ENCODE measurements at places on chromosomes 2 and 18.
A peak's percentile ranks its signal among the peaks of the same experiment; 100 is the strongest.

- no peak for DNase-seq
Observed at GRCh38 chr2:147227313-147227712, 617.5 kb upstream of the ACVR2A start.

DNA sequence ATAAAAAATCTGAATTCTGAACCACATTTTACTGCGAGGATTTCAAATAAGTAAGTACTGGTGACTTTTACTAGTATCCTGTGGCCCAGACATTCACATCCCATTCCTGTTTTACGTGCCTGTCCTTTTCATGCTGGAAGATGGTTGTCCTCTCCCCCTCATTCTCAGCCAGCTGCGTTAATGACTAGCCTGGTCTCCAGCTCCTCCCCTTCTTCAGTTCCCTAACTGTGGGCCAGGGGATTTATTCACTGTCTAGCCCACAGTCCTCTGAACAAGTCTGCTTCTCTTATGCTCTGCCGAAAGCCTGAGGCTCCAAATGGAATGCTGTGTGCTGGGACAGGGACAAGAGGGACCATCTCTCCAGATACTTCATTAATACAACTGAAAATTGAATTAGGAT lies 373.9 kb downstream of the PTPRM start:
- DNase-seq, result no peak

- no peak for DNase-seq
Observed at GRCh38 chr2:71532327-71532726, 79.0 kb downstream of the DYSF start.

DNA sequence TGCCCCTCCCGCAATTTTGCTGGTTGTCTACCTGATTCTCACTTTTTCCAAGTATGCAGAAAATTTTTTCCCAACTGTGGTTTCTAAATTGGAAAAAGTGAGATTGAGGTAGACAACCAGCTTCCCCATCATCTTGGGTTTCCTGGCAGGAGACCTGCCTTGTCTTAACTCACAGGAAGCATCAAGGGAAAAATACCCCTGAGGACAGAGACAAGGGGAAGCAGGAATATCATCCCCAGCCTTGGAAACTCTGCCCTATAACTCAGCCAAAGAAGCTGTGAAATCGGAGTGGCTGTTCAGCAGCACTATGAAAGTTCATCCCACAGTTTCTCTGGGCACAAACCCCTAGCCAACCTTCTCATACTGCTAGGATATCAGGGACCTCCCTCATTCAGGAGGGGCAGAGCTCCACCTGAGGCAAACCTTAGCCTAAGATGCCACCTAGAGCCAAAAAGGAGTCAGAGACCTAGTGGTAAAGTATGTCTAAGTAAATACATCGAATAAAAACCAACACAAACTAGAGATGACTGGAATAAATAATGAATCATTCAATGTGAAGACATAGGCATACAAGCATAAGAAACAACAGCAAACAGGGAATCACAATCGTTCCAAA lies 68.2 kb downstream of the ZSWIM2 start:
- DNase-seq, result no peak

DNA sequence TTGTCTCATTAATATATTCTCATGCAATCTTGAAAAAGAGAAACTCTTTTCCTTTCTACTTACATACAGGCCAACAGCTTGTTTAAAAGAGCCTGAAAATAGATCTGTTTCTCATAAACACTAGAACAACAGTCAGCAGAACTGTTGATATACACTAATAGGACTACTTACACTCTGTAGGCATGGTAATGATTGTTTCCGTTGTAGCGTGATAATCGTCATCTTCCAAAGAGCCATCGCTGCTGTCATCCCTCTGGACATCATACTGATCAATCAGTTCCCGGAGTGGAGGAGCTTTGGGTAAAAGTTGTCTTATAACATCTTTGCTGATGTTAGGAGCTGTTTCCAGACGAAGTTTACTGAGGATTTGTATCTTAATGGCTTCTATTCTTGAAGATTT lies 476 bp downstream of the MSTN start:
- no peak for DNase-seq

GRCh38 chr2:54479424-54479823 lies 23.3 kb downstream of the SPTBN1 start:
- DNase-seq, result no peak

GRCh38 chr2:159214325-159214865 lies 72.1 kb downstream of the WDSUB1 start:
- DNase-seq, result no peak

DNA sequence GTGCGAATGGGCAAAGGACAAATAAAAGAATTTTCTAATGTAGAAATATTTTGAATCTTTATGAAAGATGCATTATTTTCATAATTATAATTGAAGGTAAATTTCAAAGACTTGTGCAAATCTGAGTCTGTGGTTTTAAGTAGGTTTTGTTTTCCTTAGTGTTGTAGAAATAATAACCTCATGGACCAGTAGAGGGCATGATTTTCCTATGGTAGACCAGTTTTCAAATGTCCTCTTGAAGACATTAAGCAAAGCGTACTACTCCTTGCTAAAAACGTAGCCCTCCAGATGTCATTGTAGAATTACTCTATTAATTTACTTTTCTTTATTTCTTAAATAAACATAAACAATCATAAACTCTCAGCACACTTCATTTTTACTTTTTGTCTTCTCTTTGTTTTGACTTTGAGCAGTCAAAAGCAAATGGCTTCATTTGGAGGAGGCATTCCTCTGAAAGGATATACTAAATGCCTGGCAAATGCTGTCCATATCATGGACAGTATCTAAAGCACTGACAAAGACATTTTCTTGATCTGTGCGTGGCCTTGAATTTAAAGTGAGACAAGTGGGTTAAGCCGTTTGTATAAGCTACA lies 85.8 kb upstream of the FAM237A start:
- no peak for DNase-seq

- DNase-seq, result peak; percentile 21
Observed at GRCh38 chr2:215866606-215867005, 146.7 kb downstream of the MREG start.

GRCh38 chr18:63422087-63422863 lies at the start of gene VPS4B:
VPS4B (minus strand) TSS chr18:63422476; CDS start chr18:63422259, 217 bp downstream.
- peak; percentile 99 for DNase-seq

DNA sequence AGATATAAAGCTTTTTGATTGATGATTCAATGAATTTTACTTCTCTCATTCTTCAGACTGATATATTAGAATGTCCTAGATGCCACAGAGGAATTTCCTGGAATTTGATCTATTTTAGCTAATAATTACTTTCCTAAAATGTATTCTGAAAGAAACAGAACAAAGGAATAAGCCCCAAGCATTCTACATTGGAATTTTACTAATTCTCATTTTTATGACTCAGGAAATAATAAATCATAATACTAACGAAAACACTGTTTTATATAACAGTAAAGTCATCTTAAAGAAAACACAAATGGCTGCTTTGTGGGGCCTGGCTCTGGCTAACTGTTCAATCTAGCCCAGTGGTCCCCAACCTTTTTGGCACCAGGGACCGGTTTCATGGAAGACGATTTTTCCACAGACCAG lies 68.6 kb upstream of the LPIN2 start:
- DNase-seq, result no peak

GRCh38 chr2:15640261-15640711 lies 48.6 kb downstream of the DDX1 start:
- DNase-seq, result no peak

DNA sequence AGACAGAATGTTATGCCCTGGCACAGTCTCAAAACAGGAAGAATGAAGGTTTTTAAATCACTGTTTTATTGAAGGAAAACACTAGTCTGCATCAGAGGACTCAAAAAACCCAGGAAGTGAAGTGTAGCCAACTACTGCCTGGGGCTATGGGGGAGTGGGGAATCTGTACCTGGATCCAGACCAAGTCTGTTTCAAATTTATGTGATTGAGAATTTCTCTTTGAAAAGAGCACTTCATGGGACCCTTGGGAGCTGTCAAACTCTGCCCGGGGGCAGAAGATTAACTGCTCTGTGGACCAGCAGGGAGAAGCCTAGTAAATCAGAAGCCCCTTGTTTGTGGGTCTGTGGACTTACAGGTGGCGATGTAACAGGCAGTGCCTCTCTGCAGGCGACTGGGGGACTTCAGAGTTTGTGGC lies 45.3 kb upstream of the TANC1 start:
- DNase-seq, result peak; percentile 74

DNA sequence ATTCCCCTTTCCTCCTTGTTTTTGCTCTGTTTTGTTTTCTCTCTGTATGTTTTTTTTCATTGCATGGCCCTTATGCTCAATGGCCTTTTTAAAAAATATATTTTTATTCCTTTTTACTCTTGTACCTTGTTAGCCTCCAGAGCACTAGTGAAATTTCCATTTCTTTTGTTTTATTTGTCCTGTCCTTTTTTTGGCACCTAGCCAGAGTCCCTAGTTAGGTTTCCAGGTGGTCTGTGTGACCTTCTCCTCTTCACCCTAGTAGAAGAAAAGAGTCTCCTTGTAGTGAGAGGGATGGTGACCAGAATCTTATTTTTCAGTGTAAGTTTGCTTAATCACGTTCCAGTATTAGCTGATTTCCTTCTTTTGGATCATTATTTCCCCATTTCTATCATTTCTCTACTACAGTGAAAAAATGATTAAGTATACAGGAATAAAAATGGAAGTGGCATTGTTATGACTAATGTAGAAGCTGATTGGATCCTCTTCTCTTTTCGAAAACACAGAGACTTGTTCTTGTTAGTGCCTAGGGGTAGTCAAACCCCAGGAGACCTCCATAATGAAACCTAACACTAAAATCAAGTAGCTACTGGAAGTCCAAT lies 65.9 kb downstream of the NBEAL1 start:
- no peak for DNase-seq

- no peak for DNase-seq
Observed at GRCh38 chr2:71682341-71682740, 229.0 kb downstream of the DYSF start.

DNA sequence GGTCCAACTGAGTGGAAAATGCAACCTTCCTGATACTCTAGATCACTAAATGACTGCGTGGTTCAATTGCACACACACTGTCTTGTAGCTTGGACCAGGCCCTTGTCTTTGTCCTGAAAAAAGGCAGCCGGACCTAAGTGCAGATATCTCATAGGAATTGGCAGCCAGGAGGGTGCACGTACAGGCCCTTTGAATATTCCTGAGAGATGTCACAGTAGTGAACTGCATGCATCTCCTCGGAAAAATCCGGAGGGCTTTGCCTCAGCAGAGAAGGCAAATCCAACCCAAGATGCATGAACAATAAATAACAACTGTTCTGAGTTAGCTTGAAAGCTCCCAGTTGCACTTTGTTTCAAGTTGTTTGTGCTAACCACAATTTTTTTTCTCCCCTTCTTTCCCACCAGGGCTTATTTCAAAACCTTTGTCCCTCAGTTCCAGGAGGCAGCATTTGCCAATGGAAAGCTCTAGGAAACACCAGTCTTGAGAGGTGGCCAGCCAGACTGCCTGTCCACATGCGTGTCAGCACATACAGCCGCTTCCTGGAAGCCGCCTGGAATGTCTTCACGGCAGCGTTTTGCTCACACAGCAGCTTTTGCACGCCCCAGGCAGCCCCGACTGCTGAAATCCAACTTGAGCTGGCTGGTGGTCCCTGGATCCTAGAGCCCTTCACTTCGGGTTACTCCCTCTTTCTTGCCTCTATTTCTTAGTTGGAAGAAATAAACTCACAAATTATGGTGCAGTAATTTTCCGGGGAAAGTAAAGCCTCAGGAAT lies 54.4 kb upstream of the FOSL2 start:
- peak; percentile 34 for DNase-seq

- DNase-seq, result peak; percentile 64
Observed at GRCh38 chr2:206084439-206084869, 1.5 kb downstream of the INO80D start.

- DNase-seq, result no peak
Observed at GRCh38 chr2:180660881-180661685, 319.3 kb upstream of the UBE2E3 start.

DNA sequence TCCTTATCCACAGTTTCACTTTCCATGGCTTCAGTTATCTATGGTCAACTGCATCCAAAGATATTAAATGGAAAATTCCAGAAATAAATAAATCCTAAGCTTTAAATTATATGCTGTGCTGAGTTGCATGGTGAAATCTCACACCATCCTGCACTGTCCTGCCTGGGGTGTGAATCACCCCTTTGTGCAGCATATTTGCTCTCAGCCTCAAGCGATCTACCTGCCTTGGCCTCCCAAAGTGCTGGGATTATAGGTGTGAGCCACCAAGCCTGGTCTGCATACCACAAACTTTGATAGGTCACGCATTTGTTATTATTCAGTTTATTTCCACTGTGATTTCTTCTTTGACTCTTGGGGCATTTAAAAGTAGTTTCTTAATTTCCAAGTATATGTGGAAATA lies 117.2 kb downstream of the SPIRE1 start:
- DNase-seq, result no peak

DNA sequence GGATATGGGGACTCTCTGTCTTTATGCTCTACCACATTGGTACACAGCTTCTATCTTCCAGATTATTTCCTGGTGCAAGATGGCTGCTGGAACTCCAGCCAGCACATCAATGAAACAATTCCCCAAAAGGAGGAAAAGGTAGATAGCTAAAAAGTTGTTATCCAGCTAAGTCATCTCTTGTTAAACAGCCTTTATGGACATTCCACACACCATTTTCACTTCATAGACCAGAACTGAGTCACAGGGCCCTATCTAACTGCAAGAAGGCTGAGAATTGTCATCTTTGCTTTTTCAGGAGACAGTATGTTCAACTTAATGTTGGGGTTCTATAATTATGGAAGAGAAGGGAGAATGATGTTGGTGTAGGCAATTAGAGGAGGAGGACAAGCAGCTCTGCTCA lies 133.3 kb upstream of the NOSTRIN start:
- DNase-seq, result no peak

DNA sequence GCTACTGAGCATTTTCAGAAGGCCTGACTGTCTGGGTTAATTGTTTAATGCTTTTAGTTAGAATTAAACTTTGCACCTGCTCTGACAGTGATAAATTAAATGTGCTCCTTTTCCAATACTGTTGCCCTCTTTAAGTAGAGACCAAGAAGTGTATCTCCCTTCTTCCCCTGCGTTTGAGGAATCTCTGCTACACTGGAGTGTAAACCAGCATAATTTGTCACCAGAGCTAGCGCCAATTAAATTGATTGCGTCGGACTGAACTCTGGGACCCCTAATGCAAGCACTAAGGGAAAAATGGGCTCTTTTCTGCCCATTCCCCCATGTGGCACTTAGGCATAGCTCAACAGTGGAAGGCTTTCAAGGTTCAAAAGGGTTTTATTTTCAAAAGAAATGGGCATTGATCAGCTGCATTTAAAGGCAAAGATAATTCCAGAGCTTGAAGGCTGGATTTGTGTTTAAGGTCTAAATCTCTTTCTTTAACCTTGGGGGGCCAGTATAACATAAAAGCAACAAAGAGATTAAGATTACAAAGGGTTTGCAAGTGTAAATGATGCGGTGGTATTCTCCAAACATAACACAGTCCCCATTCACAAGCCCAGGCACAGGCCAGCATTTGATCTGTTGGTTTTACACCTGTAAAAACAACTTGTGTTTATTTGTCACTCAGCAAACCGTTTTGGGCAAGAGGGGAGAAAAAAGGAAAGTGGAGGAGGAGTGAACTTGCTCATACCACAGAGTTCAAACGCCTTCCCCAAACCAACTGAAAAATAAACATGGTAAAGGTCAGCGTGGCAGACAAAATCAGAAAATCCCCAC lies 427.6 kb downstream of the BCL11A start:
- DNase-seq, result no peak

Data from nephron progenitor cell (in vitro differentiated cells).